ENCODE measurements at places on chromosomes 11 and 22. TPM values are rescaled to one million over a fixed set of nuclear protein-coding genes. Genes with fewer than 3 reads are reported as not detected.
A peak's percentile ranks its signal among the peaks of the same experiment; 100 is the strongest.

ASCL2 gene
- 0.58 TPM for total RNA-seq

ZC3H12C gene
- total RNA-seq, result 30.7 TPM

DNA sequence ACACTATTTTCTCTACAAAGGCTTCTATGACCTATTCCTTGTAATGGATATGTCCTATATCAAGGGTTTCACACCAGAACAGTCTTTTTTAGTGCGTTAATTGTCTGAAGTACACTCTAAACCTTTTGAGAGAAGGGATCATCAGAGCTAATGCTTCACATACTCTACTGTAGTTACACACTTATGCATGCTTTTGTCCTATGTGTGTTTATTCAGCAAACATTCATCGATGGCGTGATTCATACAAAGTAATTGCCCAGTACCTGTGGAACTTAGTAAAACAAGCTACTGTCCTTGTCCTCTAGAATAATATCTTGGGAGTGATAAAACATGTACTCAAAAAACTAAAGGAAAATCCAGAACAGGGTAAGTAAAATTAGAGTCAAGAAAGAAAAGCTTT, 139.2 kb downstream of the GUCY1A2 start:
- DNase-seq, result peak; percentile 28

DNA sequence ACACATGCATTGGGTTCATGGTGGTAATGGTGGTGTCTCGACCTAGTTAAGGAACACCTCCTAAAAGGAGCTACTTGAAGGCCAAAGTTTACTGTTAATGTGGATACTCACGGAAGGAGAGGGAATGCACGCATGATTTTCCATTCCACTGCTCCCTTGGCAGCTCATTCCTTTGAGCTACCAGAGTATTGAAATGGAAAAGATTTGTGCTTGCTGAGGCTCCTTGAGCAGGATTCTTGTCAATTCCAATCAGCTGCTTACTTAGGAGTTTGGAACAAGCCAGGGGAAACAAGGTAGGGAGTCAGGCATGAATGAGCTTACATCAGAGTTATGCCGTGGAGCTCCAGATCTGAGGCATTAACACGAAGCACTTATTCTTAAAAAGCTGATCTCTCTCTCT, 108.8 kb downstream of the GRIA4 start:
- DNase-seq, result no peak

DNA sequence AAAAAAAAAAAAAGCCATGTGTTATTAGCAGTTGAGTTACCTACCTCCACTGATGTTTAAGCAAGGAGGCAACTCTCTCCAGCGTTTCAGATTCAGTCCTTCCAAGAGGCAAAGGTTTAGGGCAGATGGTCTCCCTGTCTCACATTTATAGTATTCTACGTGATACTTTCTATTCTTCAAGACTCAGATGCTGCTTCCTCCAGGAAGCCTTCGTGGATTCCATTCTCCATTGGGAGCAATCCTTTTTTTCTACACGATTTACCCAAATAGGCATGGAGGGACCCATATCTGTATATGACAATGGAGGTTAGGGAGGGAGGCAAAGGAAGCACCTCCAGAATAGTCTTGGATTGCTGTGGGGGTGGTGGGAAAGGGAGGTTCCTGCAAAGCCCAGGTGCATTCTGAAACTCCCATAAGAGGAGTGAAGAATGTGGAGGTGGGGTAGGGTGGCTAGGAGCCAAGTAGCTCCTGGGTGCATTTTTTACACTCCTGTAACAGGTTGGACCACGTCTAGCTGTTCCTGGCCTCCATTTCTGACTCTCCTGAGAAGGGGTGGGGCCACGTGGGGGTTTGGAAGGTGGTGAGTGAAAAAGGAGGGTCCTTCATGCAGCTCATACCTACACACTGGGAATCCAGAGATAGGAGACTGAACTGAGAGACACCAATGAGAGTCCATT, 16.2 kb downstream of the YPEL4 start:
- no peak for DNase-seq

All from PC-3 (cell line).